NCI-H187 (cell line): ENCODE measurements at places on chromosomes 6 and 20.

DNA sequence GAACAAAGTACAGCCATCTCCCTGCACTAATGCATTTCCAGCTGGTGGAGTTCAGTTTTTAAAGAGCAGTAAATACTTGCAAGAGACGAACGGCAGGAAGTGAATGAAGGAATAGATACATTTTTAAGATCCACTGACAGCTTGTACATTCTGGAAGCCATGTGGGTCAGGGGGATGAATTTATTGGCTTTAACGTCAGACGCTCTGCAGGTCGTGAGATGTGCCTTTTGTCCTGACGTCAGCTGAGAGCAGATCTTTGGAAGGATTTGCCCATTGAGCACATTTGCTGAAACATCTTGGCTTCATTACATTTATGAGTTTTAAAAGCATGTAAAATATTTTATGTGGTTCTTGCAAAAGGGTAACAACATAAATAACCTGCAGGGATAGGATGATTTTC lies 29.5 kb upstream of the SALL4 start:
- no peak for DNase-seq

- no peak for DNase-seq
Observed at GRCh38 chr6:71420693-71421328, 132.2 kb downstream of the OGFRL1 start.

- no peak for DNase-seq
Observed at GRCh38 chr6:157861814-157862213, 38.8 kb downstream of the SNX9 start.

- DNase-seq, result no peak
Observed at GRCh38 chr6:85118233-85118632, 331.6 kb upstream of the NT5E start.

GRCh38 chr20:40925829-40926510 lies 102.7 kb upstream of the TOP1 start:
- DNase-seq, result no peak

- no peak for DNase-seq
Observed at GRCh38 chr6:14796974-14797762, 448.7 kb upstream of the JARID2 start.

GRCh38 chr6:130610303-130610702 lies 216.9 kb upstream of the SMLR1 start:
- no peak for DNase-seq

- no peak for DNase-seq
Observed at GRCh38 chr6:45880676-45881075, 135.0 kb downstream of the CLIC5 start.

DNA sequence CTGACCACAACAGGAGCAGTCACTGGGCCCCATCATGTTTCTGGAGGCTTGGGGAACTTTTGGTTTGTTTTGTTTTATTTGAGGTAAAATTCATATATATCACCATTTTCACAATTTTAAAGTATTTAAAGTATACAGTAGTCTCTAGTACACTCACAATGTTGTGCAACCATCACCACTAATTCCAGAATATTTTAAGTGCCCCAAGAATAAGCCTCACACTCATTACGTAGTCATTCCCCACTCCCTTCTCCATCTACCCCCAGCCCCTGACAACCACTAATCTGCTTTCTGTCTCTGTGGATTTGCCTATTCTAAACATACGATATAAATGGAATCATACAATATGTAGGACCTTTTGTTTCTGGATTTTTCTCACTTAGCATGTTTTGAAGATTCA lies 29.0 kb downstream of the RTN4IP1 start:
- no peak for DNase-seq

- DNase-seq, result no peak
Observed at GRCh38 chr6:43909474-43910148, 139.6 kb downstream of the VEGFA start.

DNA sequence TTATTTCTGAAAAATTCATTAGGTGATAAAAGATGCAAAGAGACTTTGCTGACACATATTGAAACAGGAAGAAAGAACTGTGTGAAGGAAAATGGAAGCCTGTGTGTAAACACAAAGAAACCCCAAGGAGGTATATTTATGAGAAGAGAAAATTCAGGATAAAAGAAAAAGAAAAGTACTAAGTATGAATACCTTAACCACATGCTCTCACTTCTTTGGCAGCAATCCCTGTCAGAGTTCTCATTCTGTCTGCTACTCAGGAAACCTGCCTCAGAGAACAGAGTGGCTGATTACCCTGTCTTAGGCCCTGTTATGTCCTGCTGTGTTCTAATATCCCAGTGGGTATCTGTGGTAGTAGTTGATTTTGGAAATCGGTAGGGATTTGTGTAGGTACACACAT lies 457.9 kb downstream of the TBC1D32 start:
- no peak for DNase-seq

DNA sequence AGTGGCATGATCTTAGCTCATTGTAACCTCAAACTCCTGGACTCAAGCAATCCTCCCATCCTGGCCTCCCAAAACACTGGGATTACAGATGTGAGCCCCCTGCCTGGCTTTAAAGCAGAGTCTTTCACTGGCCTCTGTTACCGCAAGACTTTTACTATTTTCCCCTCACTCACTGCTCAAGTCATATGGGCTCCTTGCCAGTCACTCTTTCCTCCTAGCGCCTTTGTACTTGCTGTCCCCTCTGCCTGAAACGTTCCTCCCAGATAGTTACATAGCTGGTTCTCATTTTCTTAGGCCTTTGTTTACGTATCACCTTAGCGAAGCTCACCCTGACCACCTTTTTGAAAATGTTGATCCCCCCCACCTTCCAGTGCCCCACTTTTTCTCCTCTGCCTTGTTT lies 29.3 kb downstream of the RPRD1B start:
- DNase-seq, result no peak

DNA sequence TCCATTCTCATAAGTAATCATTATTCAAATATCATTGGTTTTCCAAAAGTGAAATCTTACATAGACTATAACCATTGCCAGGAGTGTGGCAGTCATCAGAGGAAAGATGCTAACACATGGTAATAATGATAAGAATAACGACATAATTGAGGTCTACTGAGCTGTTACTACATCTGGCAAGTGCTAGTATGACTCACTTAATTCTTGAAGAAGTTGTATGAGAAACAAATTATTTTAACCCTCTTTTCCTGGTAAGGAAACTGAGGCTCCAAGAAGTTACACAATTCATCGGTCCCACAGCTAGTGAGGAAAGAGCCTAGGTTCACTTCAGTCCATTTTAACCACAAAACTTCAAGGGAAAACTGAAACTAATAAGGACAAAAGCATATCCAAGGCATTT lies 335.6 kb upstream of the BTBD3 start:
- DNase-seq, result no peak

DNA sequence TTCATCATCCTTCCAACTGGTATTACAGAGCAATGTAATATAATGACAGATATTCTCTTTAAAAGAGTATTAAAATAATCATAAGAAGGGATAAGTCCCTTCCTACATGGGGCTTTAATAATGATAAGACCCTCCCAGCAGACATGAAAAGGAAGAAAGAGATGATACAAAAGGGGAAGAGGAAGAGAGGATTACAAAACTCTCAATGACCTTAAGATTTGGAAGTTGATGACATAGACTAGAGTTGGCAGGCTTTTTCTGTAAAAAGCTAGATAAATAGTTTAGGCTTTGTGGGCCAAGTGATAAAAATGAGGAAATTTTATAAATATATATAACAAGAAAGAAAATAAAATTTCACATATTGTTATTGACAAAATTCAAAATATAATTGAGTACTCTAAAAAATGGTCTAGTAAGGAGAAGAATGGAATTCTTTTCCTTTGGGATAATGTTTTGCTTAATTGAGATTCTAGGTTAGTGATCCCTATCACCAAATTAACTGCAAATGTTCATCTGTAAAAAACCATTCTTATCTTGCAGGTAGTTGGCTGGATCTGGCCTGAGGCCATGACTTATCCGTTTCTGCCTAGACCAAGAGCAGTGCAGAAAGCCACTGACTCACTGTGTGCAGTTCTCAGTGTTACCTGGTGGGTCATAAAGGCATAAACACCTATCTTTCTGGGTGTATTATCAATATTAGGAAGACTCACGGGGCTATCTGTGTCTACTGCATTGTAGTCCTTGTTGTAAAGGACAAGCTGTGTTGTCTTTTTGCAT lies 11.0 kb downstream of the RIPOR2 start:
- DNase-seq, result no peak

- no peak for DNase-seq
Observed at GRCh38 chr6:2314641-2315040, 69.2 kb upstream of the GMDS start.

- DNase-seq, result no peak
Observed at GRCh38 chr6:117776441-117776840, 101.2 kb downstream of the NUS1 start.

- DNase-seq, result no peak
Observed at GRCh38 chr6:43331470-43331869, 22.8 kb upstream of the CRIP3 start.
